ENCODE measurements at places on chromosomes 13 and 19.
A peak's percentile ranks its signal among the peaks of the same experiment; 100 is the strongest.

GRCh38 chr13:99381766-99382165 is 74.6 kb upstream of the GPR183 start:
- no peak for DNase-seq

- peak; percentile 7 for DNase-seq
These were observed 379 bp downstream of the LRP3 start for GRCh38 chr19:33194532-33194885.

DNA sequence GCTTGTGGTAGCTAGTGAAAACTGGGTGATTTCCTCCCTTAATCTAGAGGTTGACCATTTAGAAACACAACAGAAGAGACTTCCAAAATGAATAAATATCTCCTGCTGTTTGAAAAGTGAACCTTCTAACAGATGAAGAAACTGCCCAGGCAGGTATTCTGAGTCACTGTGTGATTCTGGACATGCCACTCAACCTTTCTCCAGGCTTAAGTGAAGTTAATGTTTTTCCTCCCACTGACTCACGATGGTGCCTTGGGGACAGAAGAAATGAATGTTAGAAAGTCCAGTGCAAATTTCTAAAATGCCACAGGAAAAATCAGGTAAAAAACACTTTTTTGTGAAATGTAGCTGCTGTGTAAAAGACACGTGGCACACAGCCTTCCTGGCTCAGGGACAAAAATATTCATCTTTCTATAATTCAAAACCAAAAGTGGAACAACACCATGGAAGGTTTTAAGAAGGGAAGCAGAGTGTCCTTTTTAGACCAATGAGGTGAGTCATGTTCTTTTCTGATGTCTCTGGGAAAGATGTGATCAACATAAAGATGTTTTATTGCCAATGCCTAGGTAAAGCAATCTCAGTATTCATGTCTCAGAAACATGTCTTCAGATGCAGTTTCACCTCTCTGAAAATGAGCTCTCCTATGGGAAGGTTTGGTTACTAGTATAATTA is 9.1 kb downstream of the UBE2L5 start:
- peak; percentile 65 for DNase-seq

DNA sequence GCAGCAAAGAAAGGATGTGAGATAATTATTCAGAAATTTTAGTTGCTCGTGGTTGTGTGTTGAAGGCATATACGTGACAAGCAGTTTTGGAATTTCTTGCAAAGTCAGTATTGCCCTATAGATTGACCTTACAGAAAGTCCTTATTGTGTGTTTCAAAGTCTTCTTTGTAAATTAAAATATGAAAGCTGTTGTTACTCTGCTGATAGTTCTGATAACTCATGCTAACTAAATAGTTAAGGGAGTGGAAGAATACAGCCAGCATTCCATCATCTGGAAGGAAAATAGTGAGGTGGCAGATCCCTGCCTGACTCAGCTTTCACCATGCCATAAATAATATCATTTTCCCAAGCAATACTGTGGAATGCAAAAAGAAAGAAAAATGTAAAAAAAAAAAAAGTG is 27.2 kb downstream of the WASF3 start:
- no peak for DNase-seq

DNA sequence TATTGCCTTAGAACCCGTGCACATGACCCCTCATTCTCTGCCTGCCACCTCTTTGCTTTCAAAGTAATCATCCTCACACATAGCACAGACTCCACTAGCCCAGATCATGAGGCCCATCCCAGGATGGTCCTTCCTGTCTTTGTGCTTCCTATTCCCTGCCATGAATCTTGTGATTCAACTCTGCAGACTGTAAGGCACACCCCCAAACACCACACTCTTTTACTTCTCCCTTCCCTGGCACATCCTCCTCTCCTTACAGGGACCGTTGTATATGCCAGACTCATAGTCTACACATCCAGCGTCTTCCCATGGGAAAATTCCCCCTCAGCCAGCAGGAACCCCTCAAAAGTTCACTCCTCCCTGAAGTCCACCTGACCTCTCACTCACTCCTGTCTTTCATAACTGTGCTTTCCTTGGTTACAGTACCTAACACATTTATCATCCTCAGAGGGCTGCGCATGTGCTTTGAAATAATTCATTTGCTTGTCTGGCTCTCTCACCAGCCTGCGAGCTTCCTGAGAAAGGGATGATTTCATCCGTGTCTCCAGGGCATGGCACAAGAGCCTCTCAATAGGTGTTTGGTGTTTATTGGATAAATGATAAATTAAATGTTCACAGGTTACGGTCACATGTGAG is 26.8 kb upstream of the LRCH1 start:
- no peak for DNase-seq

DNA sequence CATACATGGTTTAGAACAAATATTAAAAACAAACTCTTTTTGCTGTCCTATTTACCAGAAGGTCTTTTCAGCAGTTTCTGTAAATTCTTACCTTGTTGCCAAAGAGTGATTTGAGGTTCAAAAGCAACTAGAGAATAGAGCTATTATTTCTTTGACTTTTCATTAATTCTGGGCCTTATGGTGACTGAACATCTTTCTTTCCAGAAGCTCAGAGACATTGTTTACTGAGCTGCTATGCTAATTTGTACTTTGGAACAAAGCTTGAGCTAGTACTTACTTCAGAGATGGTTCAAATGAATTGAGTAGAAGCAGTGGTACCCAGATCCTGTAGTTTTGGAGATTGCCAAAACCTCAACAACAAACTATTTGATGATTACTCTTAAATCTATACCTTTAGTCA is 331.2 kb downstream of the SPRY2 start:
- no peak for DNase-seq

- no peak for DNase-seq
These were observed 788 bp upstream of the RTBDN start for GRCh38 chr19:12834976-12835757.

GRCh38 chr13:30341815-30342570 is 34.6 kb upstream of the KATNAL1 start:
- no peak for DNase-seq

GRCh38 chr13:45863709-45864590 is 12.4 kb upstream of the SIAH3 start:
- no peak for DNase-seq

DNA sequence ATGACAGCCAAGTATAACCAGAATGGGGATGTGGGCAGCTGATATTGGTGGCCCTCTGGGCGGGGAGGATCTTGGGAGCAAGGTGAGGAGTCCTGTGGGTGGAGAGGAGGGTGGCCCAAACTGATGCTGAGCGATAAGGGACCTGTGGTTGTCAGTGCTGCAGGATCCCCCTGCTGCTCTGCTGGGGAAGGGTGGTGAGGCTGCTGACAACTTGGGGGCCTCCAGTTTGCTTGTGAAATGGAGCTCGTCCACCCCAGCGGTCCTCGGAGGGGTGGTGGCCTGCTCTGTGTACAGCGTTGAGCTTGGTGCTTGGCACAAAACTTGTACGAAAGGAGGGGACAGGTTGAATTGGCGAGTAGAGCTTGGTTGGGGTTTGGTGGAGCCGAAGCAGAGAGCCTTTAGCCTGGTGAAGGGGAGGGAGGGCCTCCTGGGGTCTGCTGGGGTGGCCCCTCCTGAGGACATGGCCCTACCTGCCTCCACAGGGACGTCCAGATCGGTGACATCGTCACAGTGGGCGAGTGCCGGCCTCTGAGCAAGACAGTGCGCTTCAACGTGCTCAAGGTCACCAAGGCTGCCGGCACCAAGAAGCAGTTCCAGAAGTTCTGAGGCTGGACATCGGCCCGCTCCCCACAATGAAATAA is 2.9 kb downstream of the RPS11 start:
- DNase-seq, result no peak

DNA sequence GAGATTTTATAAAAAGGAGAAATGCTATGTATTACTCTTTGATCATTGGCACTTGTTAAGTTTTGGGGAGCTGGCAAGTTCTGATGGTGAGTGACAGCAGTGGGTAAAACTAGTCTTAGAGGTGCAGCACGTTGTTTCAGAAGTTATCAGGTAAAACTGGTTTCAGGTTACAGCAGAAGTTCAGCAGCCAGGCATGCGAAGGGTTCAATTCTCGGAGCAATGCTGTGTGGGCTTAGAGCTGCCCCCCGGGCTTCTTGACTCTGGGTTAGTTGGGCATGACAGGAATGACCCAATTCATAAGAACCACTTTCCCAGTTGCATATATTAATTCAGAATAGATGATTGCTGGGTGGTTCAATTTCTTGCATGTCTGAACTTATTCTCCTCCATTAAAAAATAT is 34.8 kb downstream of the ING1 start:
- DNase-seq, result no peak

- no peak for DNase-seq
These were observed 53.6 kb downstream of the LMO7 start for GRCh38 chr13:75689686-75690085.

- DNase-seq, result no peak
These were observed 18.5 kb downstream of the KCNRG start for GRCh38 chr13:50033725-50034124.

DNA sequence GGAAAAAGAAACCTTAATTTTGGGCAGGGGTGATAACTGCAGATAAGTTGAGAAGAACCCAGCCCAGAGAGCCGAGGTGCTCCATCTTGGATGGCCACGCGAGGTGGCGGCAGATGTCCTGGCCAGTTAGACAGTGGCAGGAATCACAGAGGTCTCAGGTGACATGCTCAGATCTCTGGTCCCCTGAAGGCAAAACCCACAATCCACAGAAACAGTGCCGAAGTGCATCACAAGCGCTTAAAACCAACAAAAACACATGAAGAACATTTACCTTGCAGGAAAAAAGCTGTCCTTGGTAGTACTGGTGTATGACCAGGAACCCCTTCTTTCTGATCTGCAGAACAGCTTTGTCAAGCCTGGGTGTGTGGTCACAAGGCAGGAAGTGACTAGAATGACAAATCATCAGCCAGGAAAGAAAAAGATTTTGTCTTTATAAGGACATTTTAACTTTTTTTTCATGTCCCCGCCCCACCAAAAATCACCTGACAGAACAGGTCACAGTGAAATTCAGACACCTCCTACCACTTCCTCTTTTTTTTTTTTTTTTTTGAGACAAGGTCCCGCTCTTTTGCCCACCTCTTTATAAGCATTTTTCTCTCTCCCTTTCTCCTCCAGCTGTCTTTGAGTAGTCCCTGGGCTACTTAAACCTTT is at the start of gene LCP1:
LCP1 (minus strand) TSS at position 338 of the 651 bp plus-strand sequence. CDS start 22,515 bp downstream, outside the sequence.
- peak; percentile 83 for DNase-seq

DNA sequence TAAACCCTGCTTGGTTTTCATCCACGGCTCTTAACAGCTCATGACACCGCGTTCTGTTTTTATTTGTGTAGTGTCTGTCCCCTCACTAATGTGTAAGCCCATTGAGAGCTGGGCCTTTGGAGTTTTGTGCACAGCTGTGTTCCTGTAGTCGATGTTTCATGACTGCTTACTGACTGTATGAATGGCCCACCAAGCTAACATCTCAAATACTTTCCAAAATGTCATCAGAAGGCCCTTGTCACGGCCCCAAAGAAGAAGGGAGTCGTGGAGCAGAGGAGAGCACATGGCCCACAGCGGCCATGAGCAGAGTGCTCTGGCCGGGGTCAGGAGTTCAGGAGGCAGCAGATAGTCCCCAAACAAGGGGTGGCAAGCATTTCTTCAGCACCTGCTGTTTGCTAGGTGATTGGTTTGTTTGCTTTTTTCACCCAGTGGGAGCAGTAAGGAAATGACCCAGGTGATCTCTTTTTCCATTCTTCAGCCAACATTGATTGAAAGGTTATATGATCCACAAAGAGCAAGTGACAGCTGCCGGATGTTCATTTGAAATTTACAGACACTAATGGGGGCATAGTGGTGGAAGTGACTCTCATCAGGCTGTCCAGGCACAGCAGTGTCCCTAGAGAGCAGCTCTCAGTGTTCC is 315.2 kb downstream of the ATP8A2 start:
- no peak for DNase-seq

- DNase-seq, result no peak
These were observed 193.6 kb downstream of the RAP2A start for GRCh38 chr13:97627566-97627965.

DNA sequence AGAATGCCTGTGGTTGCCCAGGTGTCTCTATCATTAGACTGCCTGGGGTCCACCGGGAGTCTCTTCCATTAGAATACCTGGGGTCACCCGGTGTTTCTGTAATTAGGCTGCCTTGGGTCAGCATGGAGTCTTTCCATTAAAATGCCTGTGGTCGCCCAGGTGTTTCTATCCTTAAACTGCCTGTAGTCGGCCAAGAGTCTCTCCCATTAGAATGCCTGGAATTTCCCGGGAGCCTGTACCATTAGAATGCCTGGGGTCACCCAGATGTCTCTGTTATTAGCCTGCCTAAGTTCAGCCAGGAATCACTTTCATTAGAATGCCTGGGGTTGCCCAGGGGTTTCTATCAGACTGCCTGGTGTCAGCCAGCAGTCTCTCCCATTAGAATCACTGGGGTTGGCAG is 1492.8 kb downstream of the UQCRFS1 start:
- DNase-seq, result no peak

DNA sequence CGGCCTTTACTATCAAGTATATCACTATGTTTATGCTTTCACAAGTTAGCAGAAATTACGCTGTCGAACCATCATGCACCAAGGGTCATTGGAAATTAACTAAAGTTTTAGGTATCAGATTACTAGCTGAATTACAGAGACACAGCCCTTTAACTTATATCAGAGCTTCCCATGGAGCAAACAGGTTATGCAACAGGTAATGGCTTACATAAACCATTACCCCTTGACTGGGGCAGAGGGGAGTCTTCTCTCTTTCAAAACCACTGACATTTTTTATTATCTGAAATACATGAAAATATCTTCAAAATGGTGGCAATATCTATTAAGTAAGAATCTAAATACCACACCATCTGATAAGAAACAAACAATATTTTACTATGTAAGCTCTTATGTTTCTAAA is 1692.9 kb upstream of the SLC10A2 start:
- no peak for DNase-seq

GRCh38 chr13:39688278-39688677 is 32.8 kb downstream of the COG6 start:
- no peak for DNase-seq

GRCh38 chr19:50328873-50329145 is 368 bp downstream of the KCNC3 start:
- no peak for DNase-seq

DNA sequence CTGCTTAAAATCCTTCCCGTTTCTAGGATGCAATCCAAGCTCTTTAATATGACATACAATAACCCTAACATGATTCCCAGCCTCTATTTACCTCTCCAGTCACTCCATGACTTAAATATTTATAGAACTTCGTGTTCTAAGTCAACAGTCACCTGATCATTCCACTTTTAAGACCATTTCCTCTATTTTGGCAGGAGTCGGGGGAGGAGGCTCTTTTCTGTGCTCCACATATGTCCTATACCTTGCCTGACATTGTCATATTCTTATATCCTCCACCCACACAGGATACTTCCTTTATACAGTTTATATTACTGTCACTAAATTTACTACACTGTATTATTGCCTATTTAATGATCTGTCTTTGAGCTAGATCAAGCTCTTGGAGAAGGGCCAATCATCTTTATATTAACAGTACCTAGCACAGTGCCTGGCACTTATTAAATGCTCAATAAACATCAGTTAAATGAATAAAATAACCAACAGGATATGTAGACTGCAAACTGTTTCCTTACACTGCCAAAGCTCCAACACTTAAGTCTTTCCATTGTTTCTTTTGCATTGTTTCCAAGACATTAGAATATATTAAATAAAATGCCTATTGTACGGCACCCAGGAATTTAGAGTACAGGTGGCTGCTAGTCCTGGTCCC is 2.7 kb downstream of the ARGLU1 start:
- peak; percentile 43 for DNase-seq

GRCh38 chr13:30965380-30965779 is 32.9 kb downstream of the TEX26 start:
- DNase-seq, result no peak
